Ascending aorta (tissue), 2 donors: ENCODE measurements at places on chromosomes 4 and X. TPM values are rescaled to one million over a fixed set of nuclear protein-coding genes. Genes with fewer than 3 reads are reported as not detected.

- H3K27ac ChIP-seq = no peak overlapping the region
- H3K4me1 ChIP-seq = no peaks in the 10 kb centered on the region
- no peak overlapping the region for H3K4me3 ChIP-seq
Observed at GRCh38 chr4:116217781-116218180, 867.6 kb downstream of the TRAM1L1 start.

- H3K4me3 ChIP-seq = no peak overlapping the region
- peaks cover 79% of the 10 kb centered on the region for H3K36me3 ChIP-seq
- no peaks in the 10 kb centered on the region for H3K27me3 ChIP-seq
- H3K27ac ChIP-seq = no peak overlapping the region
Observed at GRCh38 chr4:1842993-1843448, 12.9 kb downstream of the LETM1 start.

- no peaks in the 10 kb centered on the region for H3K36me3 ChIP-seq
- no peak overlapping the region for H3K4me3 ChIP-seq
- DNase-seq = no peak
- no peaks in the 10 kb centered on the region for H3K4me1 ChIP-seq
- no peak overlapping the region for H3K27ac ChIP-seq
Observed at GRCh38 chrX:119095936-119096335, 23.1 kb downstream of the CT47C1 start.

DNA sequence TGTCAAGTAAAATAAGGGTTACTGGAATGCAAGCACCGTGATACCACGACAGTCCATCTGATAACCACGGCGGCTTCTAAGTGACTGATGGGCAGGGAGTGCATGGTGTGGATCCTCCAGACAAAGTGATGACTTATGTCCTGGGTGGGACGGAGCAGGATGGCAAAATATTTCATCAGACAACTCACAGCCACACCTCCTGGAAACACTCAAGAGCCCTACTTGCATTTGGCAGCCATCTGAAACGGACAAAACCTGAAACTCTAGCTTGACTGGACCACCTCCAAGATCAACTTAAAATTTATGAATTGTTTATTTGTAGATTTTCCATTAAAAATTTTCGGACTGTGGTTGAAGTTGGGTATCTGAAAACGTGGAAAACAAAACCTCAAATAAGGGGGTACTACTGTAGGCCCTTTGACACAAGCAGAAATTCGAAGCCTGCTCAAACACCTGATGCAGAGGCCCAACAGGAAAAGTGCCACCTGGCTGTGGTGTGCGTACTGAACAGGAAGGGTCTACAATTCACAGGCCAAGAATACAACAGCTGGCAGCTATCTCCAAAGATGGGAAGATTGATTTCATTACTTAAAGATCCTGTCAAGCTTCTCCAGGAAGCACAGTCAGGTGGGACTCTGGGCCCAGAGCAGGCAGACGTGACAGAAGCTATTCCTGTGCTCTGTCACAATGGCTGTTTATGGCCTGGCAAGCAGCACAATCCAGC is 26.0 kb downstream of the LRIT3 start:
- no peaks in the 10 kb centered on the region for H3K4me1 ChIP-seq
- DNase-seq = no peak
- no peaks in the 10 kb centered on the region for H3K27me3 ChIP-seq
- H3K4me3 ChIP-seq = no peak overlapping the region
- no peaks in the 10 kb centered on the region for H3K36me3 ChIP-seq

DNA sequence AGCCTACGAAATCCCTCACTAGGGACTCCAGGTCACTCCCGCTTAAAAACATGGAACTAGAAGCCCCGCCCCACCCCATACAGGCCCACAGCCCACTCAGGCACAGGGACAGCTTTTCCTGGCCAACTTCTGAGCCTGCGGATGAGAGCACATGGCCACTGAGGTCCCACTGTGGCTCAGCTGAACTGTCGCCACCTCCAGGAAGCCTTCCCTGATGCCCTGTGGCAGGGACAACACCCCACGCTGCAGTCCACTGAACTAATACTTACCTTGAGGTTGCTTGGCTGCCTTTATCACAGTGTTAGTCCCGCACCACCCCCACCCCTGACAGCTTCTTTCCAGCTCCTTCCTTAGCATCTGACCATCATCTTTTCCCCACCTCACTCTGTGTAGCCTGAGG is 39.3 kb upstream of the MAN2B2 start:
- no peaks in the 10 kb centered on the region for H3K27me3 ChIP-seq
- H3K27ac ChIP-seq = no peak overlapping the region
- no peak overlapping the region for H3K4me3 ChIP-seq
- H3K4me1 ChIP-seq = no peaks in the 10 kb centered on the region

DNA sequence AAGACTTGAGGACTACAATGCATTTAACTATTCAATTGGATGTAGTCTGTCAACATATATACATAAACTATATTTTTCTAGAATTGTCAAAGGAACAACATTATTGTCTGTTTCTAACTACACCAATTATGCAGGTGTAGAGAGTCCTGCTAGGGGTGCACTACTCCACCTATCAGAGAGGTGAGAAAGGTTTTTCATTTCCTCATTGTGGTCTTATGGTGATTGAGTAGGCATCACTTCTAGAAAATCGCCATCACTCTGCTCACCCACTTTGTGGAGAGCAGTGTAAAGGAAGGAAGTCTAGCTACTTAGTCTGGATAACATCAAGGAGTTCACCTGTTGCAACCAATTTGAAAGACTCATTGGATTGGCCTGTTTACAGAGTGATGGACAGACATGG is 4.4 kb upstream of the ADH1C start:
- no peak overlapping the region for H3K4me3 ChIP-seq
- peaks cover 3% of the 10 kb centered on the region for H3K4me1 ChIP-seq
- no peaks in the 10 kb centered on the region for H3K36me3 ChIP-seq
- H3K27ac ChIP-seq = no peak overlapping the region

GRCh38 chr4:72467633-72468032 is 101.4 kb downstream of the ADAMTS3 start:
- H3K4me3 ChIP-seq = no peak overlapping the region
- no peaks in the 10 kb centered on the region for H3K27me3 ChIP-seq
- DNase-seq = no peak
- no peaks in the 10 kb centered on the region for H3K36me3 ChIP-seq
- no peak overlapping the region for H3K27ac ChIP-seq
- H3K4me1 ChIP-seq = no peaks in the 10 kb centered on the region

GRCh38 chrX:107199491-107199890 is 6.7 kb downstream of the NUP62CL start:
- H3K27ac ChIP-seq = no peak overlapping the region
- H3K36me3 ChIP-seq = no peaks in the 10 kb centered on the region
- H3K4me3 ChIP-seq = no peak overlapping the region
- no peak for DNase-seq
- no peaks in the 10 kb centered on the region for H3K27me3 ChIP-seq

DNA sequence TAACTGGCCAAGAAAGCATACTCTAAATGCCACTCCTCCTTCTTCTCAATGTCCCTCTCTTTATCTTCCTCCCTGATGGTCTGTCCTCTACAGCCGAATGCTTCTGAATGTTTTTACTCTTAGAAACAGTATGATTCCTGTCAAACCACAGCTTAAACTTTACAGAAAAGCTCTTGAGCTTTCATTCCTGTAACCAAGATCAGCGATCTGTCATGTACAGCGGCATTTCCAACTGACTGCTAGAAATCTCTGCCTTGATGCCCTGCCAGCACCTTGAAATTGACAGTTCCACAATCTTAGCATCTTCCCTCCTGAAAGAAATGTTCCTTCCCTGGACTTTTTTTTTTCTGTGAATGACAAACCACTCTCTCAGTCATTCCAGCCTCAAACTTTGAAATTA is 11.5 kb upstream of the GATB start:
- H3K4me3 ChIP-seq = no peak overlapping the region
- DNase-seq = no peak
- H3K4me1 ChIP-seq = no peaks in the 10 kb centered on the region
- H3K36me3 ChIP-seq = no peaks in the 10 kb centered on the region
- H3K27ac ChIP-seq = no peak overlapping the region

- H3K36me3 ChIP-seq = no peaks in the 10 kb centered on the region
- no peaks in the 10 kb centered on the region for H3K4me1 ChIP-seq
- no peak for DNase-seq
- H3K4me3 ChIP-seq = no peak overlapping the region
- no peak overlapping the region for H3K27ac ChIP-seq
Observed at GRCh38 chr4:16125571-16126445, 42.0 kb upstream of the PROM1 start.

DNA sequence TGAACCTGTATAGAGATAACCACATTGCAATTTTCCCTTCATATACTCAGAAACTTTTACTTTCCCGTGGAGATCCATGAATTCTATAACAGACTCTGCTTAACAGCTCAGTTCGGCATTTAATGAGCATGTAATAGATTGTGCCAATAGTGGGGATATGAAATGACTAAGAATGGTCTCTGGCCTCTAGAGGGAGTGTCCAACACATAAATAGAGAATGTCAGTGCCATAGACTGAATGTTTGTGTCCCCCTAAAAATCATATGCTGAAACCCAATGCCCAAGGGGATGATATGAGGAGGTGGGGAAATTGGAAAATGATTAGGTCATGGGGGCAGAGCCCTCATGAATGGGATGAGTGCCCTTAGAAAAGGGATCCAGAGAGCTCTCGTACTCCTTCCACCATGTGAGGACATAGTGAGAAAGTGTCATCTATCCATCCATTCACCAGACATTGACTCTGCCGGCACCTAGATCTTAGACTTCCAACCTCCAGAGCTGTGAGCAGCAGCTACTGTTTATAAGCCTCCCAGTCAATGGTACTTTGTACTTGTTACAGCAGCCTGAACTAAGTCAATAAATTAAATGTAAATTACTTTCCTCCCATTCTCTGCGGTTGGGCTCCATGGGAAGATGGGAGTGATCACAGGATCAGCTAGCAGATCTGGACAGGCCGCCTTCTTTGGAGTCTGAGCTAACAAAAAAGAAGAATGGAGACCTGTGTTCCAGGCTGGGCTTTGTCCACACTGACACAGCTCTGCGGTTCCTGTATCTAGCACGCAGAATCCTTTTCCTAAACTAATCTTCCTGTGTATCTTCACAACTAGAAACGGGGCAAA is 28.1 kb upstream of the HPSE start:
- H3K4me1 ChIP-seq = no peaks in the 10 kb centered on the region
- H3K4me3 ChIP-seq = no peak overlapping the region
- DNase-seq = no peak
- no peak overlapping the region for H3K27ac ChIP-seq

DNA sequence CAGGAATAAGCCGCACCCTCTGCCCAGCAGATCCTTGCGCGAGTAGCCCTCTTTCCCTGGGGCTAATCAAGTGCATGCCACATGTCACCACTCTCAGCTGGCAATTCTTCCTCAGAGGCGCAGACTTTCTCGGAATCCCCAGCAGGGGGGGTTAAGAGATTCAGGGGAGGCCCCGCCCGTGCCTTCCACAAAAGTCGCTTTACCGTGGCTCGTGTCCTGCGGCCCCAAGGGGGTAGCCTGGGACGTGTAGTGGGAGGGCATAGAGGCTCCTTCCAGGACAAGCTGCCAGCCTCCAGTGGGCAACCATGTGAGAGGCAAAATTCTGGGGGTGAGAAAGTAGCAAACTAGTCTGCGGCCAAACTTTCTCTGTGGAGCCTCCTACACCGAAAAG is 652 bp downstream of the SRPX start:
- H3K36me3 ChIP-seq = no peaks in the 10 kb centered on the region
- H3K4me1 ChIP-seq = no peaks in the 10 kb centered on the region
- H3K4me3 ChIP-seq = peak overlapping the region; percentile 71
- no peaks in the 10 kb centered on the region for H3K27me3 ChIP-seq

GRCh38 chr4:54209617-54210016 is 19.5 kb upstream of the PDGFRA start:
- no peaks in the 10 kb centered on the region for H3K36me3 ChIP-seq
- H3K27ac ChIP-seq = no peak overlapping the region
- no peaks in the 10 kb centered on the region for H3K4me1 ChIP-seq
- no peak for DNase-seq
- H3K27me3 ChIP-seq = no peaks in the 10 kb centered on the region
- H3K4me3 ChIP-seq = no peak overlapping the region

- H3K36me3 ChIP-seq = peaks cover 8% of the 10 kb centered on the region
- peak overlapping the region; percentile 75 for H3K4me3 ChIP-seq
- DNase-seq = peak; percentile 68
- H3K4me1 ChIP-seq = peaks cover 16% of the 10 kb centered on the region
- H3K27ac ChIP-seq = peak overlapping the region; percentile 80
Observed at GRCh38 chr4:17511509-17511949, 361 bp downstream of the QDPR start.

GRCh38 chr4:155960522-155960921 is 6.9 kb upstream of the CTSO start:
- no peak overlapping the region for H3K4me3 ChIP-seq
- no peaks in the 10 kb centered on the region for H3K36me3 ChIP-seq
- no peak for DNase-seq
- H3K27me3 ChIP-seq = no peaks in the 10 kb centered on the region

DNA sequence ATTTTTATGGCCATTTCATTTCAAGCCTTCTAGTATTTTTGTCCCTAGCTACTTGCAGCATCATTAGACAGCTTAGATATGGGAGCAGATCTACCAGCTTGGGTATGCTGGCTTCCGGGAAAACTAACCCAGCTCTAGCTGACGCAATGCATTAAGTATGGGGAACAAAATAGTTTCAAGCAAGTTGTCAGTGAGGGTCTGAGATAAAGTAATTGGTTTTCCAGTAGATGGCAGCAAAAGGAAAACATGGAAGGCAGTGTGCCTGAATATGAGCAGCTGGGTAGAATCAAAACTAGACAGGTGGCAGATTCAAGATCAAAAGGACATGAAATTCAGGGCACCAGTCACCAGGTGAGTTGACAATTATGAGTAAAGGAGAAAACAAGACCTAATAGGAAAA is 340.9 kb upstream of the CTSO start:
- no peak overlapping the region for H3K4me3 ChIP-seq
- H3K4me1 ChIP-seq = no peaks in the 10 kb centered on the region
- no peak overlapping the region for H3K27ac ChIP-seq
- no peaks in the 10 kb centered on the region for H3K36me3 ChIP-seq

Gene TMEM31
- not detected for total RNA-seq

Gene FOXR2
- total RNA-seq = not detected

Gene HSD17B13
- total RNA-seq = not detected

Gene FGF16
- not detected for total RNA-seq

Gene C1QTNF7
- 23.2 TPM for total RNA-seq

Gene TMEM144
- 4.0 TPM for total RNA-seq

Gene GPR78
- total RNA-seq = not detected
